ENCODE measurements at places on chromosomes 2 and 18.

DNA sequence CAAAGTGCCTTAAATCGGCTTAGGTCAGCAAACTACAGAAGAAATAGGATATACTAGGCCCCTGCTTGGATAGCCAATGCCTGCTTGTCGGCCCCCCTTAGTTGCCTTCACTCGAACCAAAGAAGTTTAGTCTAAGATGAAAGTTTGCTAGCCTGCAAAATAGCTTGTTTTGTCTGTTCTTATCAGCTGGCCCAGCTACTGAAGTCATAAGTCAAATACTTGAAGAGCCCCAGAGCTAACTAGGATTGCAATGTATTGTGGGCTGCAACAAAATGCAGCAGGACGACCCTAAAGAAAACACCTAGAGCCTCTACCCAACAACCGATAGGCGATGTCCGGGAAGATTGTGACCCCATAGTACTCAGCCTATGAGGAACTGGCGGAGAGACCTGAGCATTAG, 183.5 kb upstream of the HS6ST1 start:
- no peak for DNase-seq

- no peak for DNase-seq
Observed at GRCh38 chr2:69645921-69646320, 2.4 kb upstream of the AAK1 start.

- DNase-seq = no peak
Observed at GRCh38 chr18:45755934-45756333, 32.0 kb downstream of the SLC14A1 start.

- DNase-seq = no peak
Observed at GRCh38 chr2:5175231-5175630, 517.0 kb upstream of the SOX11 start.

DNA sequence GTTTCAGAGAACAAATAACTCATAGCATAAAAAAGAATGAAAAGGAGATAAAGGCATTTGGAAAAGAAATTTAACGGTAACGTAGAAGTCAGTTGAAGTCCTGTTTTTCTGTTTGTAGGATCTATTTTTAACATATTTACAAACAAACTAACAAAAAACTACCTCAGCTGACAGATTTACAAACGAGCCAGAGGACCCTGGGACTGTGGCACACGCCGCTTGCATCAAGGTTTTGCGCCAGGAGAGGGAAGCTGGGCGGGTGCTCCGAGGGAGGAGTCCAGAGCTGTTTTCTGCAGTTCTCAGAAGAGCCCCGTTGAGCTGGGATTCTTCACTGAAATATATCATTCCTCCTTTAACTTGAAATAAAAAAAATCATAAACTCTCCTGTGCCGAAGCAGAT, 13.6 kb upstream of the TMEM18 start:
- no peak for DNase-seq

- no peak for DNase-seq
Observed at GRCh38 chr2:216698895-216699294, 3.5 kb upstream of the IGFBP5 start.

- no peak for DNase-seq
Observed at GRCh38 chr2:206193671-206194357, 34.1 kb downstream of the EEF1B2 start.

DNA sequence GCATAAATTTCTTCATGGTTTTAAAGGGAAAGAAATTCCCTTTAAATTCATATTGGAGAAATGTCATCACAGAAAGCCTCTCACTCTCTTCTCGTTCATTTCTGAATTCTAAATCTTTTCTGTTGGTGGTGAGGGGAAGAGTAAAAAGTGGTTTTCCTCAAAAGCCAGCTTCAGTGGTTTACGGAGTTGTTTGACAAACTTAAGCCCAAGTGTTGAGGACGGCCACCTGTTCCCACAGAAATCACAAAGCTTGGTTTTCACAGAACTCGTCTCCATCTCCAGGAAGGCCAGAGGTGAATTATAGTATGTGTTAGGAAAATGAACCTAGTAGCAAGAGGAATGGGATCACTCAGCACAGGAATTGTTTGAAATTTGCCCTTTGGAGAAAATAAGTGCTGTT, 316.2 kb downstream of the PDE11A start:
- no peak for DNase-seq

- no peak for DNase-seq
Observed at GRCh38 chr18:64208516-64208915, 59.6 kb upstream of the LINC00305 start.

GRCh38 chr2:40343902-40344301, 108.0 kb downstream of the SLC8A1 start:
- DNase-seq = no peak

DNA sequence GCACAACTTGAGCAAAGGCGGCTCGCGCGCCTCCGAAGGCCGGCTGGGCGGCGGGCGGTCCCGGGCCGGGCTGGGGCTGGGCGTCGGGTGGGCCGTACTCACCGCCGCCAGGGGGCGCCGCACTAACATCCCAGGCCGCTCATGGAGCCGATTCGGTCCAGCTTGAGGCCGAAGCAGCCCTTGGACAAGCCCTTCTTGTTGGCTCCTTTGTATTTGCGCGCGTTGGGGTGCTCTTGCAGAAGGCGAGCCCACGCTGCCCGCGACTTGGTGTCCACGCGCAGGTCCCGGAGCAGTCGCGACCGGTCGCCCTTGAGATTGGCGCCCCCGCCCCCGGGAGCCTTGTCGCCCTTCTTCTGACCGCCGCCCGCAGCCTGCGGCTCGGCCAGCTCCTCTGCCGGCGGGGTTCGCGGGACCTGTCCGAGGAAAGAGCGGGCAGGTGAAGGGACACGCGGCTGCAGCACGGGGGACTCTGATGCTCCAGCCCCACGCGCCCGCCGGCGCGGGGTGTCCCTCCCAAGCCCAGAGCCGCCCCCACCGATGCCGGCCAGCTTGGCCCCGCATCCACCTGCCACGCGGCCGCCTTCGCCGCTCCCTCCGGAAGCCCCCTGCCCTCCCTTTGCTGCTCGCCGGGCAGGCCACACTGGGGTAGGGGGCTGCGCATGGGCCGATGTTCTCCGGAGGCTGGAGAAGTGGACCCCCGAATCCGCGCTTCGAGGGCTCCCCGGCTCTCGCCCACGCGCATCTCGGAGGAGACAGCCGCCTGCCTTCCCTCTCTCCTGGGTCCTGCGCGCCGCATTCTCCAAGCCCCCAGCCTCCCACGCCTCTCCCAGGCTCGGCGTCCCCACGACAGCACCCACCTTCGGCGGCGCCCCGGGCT, 655 bp downstream of the NPPC start:
- peak; percentile 30 for DNase-seq

DNA sequence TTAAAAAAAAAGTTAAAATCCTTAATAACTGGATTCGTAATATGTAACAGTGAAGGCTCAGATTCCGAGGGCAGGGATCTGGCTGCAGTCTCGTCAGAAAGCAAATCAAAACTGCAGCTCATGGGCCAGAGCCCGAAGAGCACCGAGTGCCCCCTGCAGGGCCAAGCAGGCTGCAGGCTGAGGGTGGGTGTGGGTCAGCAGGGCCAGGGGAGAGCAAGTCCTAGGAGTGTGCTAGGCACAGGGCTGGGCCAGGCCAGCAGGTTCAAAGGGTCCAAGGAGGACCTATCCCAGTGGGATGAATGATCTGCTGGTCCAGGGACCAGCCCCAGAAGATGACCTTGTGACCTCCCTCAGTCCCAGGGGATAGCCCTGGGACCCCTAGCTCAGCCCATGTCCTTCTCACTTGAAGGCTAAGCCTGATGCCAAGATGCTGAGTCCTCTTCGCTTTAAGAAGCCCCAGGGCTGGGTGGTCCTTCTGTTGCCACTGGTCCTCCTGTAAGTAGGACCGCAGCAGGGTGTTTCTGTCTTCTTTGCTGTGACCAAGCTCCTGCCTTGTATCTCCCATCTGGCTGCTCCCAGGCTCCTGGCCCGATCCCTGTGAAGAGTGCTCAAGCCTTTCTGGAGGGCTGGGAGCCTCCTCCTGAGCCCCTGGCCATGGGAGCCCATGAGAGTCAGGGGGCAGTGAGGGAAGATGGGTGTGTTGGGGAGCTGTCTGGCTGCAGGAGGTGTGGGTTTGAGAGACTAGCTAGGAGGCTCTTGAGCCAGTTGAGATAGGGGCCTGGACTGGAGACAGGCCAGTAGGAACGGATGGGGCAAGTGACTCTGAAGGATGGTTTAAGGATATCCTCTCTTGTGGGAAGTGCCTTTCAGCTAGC, 150.7 kb downstream of the DYSF start:
- no peak for DNase-seq

DNA sequence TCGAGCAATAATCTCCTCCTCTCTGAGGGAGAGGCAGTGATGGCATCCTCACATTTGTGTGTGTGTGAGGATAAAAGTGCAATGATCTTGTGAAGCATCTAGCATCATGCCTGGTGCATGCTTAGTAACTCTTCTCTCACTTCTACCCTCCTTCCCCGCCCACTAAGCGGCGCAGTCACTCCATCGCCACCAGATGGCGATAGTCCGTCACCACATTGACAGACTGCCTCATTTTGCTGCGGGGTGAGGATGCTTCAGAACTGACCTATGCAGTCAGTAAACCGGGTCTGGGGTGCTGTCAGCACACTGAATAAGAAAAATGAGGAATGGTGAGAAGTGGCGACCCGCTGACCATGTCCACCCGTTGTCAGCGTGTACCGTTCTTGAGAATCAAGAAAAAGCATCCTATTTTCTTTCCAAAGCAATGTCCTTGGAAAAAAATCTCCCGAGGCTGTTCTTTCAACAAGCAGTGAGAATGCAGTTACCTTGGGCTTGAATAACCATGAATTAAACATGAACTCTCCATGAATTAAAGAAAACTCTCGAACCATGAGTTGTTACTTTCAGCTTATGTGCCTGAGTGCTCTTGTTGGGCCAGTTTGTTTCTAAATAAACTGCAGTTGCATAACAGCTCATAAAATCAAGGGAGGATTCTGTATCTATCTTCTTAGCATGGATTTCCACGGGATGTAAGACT, 37.3 kb upstream of the TMEM177 start:
- DNase-seq = peak; percentile 53

DNA sequence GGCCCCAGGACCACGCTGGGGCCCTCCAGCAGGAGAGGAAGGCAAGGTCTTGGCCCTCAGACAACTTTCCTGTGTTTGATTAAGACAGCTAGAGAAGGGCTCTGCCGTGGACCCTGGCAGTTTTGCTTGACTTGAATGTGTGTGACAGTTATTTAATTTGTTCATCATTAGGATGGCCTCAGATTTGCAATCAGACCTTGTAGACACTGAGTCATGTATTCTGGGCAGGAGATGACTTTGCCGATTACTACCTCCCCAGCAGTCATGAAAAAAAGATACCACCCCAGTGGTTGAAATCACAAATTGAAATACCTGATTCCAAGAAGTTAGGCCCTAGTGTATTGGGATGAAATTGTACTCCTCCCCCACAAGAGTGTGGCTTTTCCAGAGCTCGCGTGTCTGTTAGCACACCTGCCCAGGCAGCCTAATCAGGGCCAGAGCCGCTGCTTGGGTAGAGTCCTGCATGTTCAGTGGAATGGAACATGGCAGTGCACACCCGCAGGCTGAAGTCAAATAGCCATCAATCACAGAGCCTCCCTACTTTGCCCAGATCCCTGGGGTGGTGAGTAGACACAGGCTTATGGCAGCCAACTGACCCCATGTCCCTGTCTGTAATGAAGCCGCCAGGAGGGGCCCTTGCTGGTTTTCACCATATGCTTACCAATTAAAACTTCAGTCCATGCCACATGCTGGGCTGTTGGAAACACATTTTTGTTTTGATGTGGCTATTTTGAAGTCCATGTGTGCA, 122.5 kb downstream of the TPGS2 start:
- DNase-seq = no peak

DNA sequence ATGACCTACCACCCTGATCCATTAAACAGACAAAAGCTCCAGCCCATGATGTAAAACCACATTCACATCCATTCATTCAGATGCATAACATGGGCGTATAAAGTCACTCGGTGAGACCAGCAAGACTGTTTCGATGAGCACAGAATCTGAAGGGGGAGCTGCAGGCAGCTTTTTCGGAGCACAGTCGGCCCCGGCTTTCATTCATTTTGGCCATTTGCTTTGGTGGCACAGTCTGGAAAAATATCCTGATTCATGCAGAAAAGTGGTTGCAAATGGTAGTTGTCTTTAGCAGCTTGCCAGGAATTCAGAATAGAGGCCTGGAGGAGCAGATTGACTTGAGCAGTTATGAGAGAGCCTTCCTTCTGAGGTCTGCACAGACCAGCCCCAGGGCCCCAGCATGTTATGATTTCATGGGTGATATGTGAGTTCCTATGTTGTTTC, 11.2 kb downstream of the ARID5A start:
- no peak for DNase-seq

DNA sequence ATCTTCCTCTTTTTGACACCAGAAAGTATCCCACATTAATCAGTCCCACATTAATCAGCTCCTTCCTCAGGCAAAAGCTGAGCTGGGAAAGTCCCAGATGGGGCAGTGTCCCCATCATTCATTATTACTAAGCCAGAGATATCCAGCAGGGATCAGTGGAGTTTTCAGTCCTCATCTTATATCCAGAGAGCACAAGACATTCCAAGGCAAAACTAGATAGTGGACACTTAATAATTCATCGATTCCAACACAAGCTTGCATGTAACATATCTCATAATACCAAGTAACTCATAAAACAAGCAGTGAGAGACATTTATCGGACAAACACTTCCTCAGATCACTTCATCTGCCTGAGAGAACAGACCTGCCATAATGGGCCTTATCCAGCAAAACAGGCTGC, 53.1 kb downstream of the MCFD2 start:
- no peak for DNase-seq

GRCh38 chr2:46490521-46491141, 11.3 kb downstream of the TMEM247 start:
- DNase-seq = no peak
